Vein endothelial cell (primary cell): ENCODE measurements at places on chromosomes 4 and X. TPM values are rescaled to one million over a fixed set of nuclear protein-coding genes. Genes with fewer than 3 reads are reported as not detected.

The STBD1 gene
- total RNA-seq: 0.98 and 1.7 TPM in 2 replicates

The CRLF2 gene
- total RNA-seq: not detected in 2 replicates

The OTUD6A gene
- total RNA-seq: not detected in 2 replicates

The AR gene
- total RNA-seq: 14.9 and 16.7 TPM in 2 replicates

The OCRL gene
- 17.4 and 18.9 TPM in 2 replicates for total RNA-seq

The SLITRK4 gene
- 2.5 and 3.9 TPM in 2 replicates for total RNA-seq

The EDA2R gene
- 4.2 and 7.5 TPM in 2 replicates for total RNA-seq

The ADGRG4 gene
- total RNA-seq: under 0.01 TPM in 1 of 2 replicates, not detected in the other

The HSFX3 gene
- total RNA-seq: not detected in 2 replicates

The JCHAIN gene
- total RNA-seq: not detected in 2 replicates

The CYP2U1 gene
- total RNA-seq: 5.3 and 6.5 TPM in 2 replicates

The GAGE13 gene
- total RNA-seq: not detected in 2 replicates

The MORC4 gene
- 10.1 and 12.6 TPM in 2 replicates for total RNA-seq

The RAI2 gene
- 1.3 and 1.6 TPM in 2 replicates for total RNA-seq

The NPNT gene
- total RNA-seq: 0.10 TPM in 1 of 2 replicates, not detected in the other

The CXCL1 gene
- 51.0 and 69.6 TPM in 2 replicates for total RNA-seq

The LINC00632 gene
- total RNA-seq: under 0.01 and 0.86 TPM in 2 replicates

The AFP gene
- not detected in 2 replicates for total RNA-seq

The SRPX2 gene
- total RNA-seq: 39.4 and 129 TPM in 2 replicates

The SMIM31 gene
- total RNA-seq: not detected in 2 replicates

The CASP3 gene
- 47.4 and 68.1 TPM in 2 replicates for total RNA-seq

The BEX3 gene
- 111 and 178 TPM in 2 replicates for total RNA-seq
